Stimulated activated CD4-positive, alpha-beta T cell treated with anti-CD3 and anti-CD28 coated beads, Interleukin-15, amount 100 ng/mL, for 48 hours (primary cell): ENCODE measurements at places on chromosomes 13 and 19.

DNA sequence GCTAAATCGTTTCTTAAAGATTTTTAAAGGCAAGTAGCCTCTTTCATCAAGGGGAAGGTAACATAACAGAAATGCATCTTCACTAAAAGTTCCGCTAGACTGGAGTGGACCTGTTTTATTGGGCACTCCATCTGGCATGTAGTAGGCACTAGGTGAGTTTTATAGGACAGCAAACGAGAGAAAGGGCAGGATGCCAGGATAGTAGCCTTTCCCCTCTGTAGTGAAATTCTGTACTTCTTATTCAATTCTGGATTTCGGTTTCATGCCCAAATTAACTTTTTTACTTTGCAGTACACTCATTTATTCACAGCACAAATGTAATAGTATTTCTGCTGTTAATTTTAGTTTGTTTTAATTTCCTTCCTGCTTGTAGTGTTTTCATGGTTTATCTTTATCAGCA is 45.2 kb downstream of the GPR180 start:
- DNase-seq, result no peak

DNA sequence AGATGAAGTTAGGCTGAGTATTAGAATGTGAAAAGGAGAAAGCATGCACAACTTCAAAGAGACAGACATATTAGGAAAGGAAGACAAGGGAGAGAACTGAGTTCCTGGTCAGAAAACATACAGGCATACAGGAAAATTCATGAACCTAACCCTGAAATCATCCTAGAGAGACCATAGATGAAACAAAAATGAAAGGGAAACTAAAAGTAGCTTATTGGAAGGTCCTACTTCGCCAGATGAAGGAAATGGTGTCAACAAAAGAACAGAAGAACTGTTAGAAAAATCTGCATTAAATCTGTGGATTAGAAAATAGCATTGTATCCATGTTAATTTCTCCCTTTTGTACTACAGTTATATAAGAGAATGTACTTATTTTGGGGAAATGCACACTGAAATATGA is 169.0 kb upstream of the UFM1 start:
- DNase-seq, result no peak

DNA sequence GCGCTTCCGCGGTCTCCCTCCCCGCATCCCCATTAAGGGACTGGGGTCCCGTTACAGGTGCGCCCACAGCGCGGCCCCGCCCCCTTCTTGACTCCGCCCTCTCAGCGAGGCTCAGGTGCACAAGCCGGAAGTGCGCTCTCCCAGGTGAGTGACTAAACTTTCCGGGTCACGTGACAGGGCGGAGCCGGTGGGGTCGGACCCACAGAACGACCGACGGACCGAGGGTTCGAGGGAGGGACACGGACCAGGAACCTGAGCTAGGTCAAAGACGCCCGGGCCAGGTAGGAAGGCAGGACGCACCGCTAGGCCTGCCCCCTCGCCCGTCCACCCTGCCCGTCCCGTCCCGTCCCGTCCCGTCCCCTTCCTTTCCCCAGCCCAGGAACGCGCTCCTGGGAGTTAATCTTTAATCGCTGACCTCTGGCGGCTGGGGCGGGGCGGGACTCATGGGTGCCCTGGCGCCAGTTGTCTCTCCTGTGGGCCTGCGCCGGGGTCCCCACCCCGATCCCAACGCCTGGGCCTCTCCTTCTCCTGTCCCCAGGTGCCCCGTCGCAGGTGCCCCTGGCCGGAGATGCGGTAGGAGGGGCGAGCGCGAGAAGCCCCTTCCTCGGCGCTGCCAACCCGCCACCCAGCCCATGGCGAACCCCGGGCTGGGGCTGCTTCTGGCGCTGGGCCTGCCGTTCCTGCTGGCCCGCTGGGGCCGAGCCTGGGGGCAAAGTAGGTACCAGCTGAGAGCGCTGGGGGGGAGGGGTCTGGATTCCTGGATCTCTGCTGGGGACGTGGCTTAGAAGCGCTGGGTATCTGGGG is at the start of gene CRB3:
Gene CRB3, plus strand, starts transcription at position 202 of the 804 bp plus-strand sequence. Its CDS starts 431 bp downstream, at position 633.
- DNase-seq, result no peak

DNA sequence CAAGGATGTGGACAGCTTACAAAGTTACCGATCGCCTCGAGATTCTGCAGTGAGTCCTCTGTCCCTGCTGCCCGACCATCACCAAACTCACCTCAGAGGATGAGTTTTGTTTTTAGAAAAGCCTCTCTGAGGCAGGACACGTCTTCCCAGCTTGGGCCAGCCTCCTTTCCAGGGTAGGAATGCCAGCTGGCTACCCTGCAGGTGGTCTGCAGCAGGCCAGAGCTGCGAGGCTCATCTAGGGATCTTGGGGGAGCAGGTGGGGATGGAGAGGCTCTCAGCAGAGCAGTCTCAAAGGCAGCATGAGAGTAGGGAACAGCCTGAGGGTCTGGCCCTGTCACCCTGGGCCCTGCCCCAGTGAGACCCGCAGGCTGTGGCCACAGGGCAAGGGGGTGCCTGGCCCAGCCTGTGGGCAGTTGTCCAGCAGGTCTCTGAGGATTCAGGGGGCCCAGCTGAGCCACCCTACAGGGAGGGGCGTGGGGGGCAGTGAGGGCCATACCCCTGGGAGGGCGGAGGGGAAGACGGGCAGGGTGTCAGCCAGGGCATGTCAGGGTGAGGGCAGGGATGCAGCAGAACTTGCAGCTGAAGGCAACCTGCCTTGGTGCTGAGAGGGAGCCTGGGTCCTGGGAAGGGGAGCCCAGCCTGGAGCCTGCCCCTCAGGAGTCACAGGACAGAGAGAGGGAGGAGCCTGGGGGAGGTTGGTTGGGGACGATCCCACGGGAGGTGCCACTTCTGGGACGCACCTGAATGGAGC is 57.3 kb upstream of the TPM4 start:
- no peak for DNase-seq

DNA sequence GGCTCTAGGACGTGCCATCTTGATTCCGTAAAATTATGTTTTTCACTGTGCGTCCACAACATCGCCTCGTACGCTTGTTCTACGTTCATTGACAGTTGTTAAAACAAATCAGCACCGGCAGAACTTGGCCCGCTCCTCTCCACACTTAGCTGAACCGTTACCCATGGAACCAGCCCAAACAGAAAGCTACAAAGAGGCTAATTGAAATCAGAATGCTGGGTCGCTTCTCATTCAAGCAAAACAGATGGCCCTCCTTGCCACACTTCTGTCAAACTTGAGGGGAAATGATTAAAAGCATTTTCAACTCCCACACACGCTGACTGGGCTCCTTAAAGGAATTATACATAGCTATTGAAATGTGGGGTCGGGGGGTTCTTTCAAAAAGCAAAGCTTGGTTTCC is 71.6 kb downstream of the TM9SF2 start:
- DNase-seq, result no peak

DNA sequence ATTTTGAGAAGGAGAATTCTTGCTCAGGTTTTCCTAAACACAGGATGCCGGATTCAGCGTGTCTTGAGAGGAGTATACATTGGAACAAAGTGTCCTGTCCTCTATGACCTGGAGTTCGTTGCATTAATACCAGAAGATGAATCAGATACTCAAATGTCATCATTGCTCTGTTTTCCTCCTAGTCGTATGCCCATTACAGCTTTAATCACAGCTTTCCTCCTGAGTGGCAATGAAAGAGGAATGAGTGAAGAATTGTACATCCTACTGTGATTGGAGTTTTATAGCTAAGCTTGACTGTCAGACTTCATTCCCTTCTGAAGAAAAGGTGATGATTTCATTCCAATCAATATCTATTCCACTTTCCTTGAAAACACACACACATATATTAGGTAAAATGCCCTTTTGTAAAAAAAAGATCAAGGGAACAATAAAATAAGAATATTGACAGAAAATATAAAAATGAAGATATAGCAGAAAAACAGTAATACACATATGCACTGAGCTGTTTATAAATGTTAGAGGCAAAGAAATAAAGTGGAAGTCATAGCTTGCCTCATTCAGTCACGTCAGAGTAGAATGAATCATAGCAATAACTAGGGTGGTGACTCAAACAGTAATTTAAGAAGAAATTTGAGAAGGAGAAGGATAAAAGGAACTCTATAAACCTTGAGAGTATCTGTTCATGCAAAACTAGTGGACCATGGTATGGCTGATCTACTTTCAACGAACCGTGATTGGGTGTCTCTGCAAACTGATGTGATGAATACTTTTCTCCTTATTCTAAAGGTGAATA is 501.5 kb downstream of the SUCLA2 start:
- no peak for DNase-seq

DNA sequence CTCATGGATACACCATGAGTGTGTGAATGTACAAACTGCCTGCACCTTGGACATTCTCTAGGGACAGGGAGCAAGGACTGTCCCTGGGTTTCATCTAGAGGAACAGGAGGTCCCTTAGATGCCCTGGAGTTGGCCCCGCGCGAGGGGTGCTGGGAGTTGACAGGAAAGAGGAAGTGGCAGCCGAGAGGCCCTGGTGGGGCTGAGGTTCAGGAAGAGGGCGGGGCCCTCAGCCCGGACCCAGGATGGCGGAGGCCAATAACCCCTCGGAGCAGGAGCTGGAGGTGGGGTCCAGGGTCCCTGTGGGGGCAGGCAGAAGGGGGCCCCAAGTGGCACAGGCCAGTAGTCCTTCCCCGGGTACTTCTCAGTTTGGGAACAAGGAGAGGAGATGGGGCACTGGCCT is 6.9 kb downstream of the PKN1 start:
- DNase-seq, result peak; percentile 72

DNA sequence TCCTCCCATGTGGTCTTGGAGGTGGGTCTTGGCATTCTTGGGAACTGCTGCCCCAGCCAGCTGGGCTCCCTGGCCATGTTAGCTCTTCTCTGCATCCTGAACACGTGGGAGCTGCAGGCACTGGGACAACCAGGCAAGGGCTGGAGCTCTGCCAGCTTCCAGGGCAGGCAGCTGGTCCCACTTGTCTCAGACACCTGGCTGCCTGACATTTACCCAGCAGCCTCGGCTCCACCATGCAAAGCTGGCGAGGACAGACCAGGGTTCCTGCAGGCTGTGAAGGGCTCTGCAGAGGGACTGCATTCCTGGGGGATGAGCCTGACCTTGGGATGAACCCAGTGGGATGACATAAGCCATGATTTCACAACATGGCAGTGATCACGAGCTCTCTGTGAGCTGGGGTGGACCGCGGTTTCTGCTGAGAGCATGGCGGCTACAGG is 99.0 kb upstream of the TSHZ3 start:
- no peak for DNase-seq

GRCh38 chr19:41616792-41617621 is 9.9 kb downstream of the CEACAM4 start:
- DNase-seq, result no peak

- DNase-seq, result no peak
Observed at GRCh38 chr13:92136449-92137155, 738.2 kb downstream of the GPC5 start.

GRCh38 chr13:45370922-45371406 is 30.0 kb upstream of the TPT1 start:
- no peak for DNase-seq

GRCh38 chr13:88919970-88920628 is 1248.9 kb downstream of the SLITRK5 start:
- peak; percentile 6 for DNase-seq

GRCh38 chr13:63855457-63856118 is 2439.9 kb upstream of the PCDH20 start:
- DNase-seq, result no peak

DNA sequence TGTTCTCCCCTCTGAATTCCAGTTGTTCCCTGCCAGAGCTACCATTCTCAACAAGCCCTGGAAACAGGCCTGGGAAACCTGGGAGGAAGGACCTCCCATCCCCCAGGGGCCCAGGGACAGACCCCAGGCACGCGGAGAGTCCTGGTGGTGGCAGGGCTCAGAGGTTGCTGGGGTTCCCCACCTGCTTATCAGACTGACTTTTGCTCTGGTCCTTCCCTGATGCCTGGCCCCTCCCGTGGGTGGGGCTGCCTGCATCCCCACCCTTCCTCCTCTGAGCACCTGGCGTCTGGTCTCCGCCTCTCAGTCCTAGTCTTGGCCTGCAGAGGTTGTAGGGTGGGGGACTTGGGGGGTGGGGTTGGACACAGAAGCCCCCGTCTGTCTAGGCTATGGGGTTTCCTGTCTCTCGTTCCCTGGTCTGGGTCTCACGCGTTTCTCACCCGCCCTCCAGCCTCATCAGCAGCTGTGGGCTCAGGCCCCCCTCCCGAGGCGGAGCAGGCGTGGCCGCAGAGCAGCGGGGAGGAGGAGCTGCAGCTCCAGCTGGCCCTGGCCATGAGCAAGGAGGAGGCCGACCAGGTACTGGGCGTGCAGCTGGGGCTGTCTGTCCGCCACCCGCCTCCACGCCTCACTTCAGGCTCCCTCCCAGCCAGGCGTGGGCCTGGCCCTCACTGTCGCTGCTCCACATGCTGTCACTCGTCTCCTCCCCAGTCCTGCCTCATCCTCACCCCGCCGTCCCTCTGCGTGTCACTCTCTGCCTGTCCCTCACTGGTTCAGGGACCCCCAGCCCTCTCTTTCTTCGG is 13.6 kb downstream of the EPN1 start:
- DNase-seq, result no peak

DNA sequence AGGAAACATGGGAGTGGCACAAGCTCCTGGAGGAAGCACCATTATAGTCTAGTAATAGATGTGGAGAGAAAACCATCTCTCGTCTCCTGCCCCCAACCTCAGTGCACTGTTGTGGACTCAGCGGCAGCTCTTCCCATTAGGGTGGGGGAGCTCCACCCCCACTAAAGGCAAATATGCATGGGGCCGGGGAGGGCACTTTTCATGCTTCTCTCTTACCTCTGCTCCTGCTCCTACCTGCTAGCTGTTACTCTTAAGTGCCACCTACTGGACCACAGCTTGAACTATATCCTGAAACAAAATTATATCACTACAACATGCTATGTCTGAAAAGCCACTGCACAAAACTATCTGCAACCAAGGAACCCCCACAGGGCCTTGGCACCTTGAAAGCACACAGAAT is 112.6 kb upstream of the DACH1 start:
- DNase-seq, result no peak

DNA sequence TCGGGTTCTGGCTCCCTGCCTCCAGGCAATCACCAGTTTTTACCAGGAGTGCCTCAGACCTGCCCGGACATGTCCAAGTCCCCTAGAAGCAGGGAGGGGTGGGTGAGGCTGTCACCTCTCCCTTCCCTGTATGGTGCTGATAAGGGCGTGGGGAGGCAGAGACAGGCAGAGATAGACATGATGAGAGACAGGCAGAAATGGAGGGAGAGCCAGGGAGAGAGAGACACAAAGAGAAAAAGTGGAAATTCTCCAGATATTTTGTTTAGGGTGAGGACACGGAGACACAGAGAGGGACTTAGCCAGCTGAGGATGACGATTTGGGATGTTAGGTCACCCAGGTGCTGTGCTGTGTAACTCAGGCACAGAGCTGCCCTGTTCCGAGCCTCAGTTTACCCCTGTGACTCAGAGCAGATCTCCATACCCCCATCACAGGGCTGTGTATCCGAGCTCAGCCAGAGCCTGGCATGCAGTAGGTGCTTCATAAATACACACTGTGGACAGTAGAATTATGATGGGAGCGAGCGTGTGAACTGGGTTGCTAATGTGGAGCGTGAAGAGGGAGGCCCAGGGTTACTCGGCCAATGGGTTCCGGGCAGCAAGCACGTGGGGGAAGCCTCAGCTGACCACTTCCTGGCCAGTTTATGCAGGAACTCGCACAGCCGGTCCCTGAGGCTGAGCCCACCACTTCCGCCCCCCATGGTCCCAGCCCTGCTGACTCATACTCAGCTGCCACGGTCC is 11.9 kb upstream of the GDF15 start:
- peak; percentile 37 for DNase-seq

GRCh38 chr13:44068737-44069136 is 189.0 kb downstream of the LACC1 start:
- no peak for DNase-seq
